ENCODE measurements at places on chromosomes 5 and 9.

DNA sequence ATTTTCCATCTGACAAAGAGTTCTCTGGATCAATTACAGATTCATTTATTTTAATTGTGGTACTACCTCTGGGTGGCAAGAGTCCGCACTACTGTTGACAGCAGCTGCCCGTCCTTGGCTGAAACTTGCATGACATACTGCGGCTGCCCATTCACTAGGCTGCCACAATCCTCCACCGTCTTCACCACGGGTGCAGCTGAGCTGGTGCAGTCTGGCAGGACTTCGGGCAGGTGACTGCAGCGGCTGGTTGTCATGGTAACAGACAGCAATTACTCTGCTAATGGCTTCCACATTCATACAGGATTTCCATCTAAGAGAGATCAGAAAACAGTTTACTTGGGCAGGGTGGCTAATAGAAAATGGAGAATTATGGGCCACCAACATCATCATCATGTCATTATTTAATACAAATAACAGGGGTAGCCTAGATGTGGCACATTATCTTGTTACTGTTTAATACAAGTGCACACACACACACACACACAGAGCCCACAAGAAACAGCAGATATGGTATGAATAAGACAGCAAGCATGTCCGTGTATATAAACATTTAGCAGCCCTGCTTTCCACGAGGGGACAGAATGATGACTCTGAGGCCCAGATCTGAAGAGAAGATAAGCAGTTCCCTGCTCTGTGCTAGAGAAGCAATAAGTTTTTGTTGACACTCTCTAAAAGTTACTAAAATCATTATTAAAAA lies 112.3 kb downstream of the MARCHF3 start:
- DNase-seq: no peak

DNA sequence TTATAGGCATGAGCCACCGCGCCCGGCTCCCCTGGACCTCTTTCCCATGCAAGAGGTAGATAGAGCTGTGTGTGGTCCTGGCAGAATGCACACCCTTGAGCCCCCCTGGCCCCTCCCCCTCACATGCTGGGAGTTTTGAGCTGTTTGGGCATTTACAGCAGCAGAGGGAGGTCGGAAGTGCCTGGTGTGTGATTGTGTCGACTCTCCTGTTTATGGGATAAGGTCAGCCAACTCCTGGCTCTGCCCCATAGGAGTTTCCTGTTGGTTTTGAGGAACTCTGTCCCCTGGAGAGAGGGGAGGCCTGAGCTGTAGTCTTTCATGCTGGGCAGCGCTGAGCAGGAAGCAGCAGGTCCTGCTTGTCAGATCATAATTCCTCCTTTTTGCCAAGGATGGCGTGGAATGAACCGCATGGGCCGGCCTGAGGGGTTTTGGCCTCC lies 6.0 kb downstream of the LRRC8A start:
- no peak for DNase-seq

DNA sequence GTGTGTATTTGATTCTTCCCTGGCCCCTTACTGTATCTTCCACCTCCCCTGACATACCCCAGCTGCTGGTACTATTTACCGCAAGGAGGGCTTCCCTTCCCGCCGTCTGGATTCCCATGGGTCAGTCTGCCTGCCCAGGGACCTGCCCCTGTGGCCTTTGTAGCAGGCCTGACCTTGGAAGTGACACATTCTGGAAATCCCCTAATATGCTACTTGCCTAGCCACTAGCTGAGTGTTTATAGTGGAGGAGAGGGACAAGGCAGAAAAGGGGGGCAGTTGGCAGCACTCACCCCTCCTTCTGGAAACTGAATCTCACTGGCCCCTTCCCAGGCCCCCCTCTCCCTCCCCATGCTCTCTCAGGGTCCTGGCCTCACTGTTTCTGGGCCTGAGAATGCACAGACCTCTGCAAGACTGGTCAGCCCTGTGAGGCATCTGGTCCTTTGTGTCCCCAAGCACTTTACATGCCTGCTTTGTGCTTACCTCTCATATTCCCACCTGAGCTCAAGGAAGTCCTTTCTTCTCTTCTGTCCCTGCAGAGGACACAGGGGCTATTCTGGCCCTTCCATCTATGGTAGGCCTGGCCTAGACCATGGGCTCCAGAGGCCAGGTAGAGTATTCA lies 8.2 kb upstream of the CCL21 start:
- DNase-seq: no peak

DNA sequence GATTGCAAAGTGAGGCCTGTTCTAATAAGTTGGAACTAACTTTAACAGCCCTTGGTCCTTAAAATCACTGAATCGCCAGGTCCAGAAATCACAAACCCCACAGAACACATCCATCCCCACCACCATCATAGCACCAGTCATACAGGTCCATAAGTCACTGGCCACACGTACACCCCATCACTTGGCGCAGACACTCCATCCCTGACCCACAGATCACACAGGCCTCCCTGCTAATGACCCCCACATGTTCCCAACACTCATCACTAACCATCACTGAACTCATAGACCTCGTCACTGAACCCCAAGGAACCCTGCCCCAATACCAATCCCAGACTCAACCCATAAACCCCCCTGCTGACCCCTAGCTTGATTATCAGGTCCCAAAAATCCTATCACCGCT lies 41.2 kb upstream of the ZNF300 start:
- DNase-seq: no peak

GRCh38 chr5:67434466-67434865 lies 237.9 kb upstream of the CD180 start:
- no peak for DNase-seq

Measured in activated CD4-positive, CD25-positive, alpha-beta regulatory T cell treated with anti-CD3 and anti-CD28 coated beads, Interleukin-2, amount 50 U/mL, for 16 hours (primary cell).